ENCODE measurements at places on chromosomes 11 and 22.
A peak's percentile ranks its signal among the peaks of the same experiment; 100 is the strongest.

DNA sequence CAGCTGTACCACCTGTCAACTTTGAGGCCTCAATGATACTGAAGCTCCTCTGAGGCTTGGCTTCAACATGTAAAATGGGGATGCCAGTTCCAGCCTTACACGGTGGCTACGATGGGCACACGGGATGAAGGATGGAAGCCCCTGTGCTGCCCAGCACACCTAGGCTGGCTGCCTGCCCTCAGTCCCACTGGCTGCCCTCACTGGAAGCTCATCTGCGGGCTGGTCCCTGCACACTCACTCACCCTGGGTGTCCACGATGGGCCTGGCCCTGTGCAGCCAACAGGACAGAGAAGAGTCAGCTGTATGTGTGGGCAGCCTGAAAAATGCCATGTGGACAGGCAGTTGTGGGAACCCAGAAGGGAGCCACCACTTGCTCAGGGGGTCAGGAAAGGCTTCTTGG is 2.2 kb downstream of the YIF1A start:
- no peak for DNase-seq

DNA sequence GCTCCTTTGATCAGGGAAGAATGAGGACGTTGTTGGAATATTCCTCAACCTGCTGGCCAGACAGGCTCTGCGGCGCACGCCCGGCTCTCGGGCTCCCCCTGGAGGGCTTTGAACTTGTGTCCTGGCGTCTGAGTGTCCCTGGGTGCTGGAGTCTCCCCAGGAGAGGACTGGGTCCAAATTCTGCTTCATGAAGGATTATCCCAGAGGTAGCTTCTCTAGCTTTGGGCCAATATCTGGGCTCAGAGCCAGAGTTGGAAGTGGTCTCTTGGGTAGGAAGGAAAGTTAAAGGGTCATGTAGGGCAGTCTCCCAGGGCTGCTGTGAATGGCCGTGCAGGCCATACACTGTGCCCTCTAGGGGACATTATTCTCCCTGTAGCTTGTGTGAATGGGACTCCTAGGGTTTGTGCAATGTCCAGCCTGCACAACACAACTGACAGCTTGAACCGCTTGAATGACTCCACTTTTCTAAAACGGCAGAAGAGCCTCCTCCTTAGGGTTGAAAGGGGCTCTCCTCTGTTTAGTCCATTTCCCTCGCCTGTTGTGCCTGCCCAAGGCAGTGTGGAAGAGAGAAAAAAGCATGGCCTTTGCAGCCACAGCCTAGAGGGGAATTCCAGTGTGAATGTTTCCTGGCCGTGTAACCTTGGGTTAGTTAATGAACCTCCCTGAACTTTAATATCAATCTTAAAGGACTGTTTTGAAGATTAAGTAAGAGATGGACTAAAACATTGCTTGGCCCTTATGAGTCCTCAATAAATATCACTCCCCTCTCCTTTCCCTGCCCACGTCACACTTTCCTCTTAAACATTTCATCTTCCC is 111.2 kb upstream of the THY1 start:
- DNase-seq: peak; percentile 94

GRCh38 chr11:74097686-74098237 is 73.0 kb downstream of the C2CD3 start:
- DNase-seq: no peak

GRCh38 chr22:36405221-36405661 is 17.5 kb upstream of the MYH9 start:
- no peak for DNase-seq

GRCh38 chr11:45881708-45882368 is 3.6 kb upstream of the MAPK8IP1 start:
- no peak for DNase-seq

GRCh38 chr11:553083-553987 is 7.2 kb downstream of the LMNTD2 start:
- DNase-seq: no peak

DNA sequence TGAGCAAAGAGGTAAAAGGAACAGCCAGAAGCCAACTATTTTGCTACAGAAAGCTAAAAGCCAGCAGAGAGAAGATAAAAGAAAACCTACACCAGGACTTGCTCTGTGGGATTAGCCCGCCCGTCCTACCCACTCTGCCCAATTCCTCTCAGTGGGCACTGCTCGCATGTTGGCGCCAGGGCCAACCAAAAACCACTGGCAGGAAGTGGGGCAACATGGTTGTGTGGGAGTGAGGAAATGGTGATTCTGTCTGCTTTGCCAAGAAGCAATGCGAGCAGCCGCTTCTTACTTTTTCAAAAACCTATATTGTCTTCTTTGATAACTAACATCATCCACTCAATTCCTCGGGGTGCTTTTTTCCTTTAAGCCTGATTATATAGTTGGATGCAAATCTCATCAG is 14.2 kb upstream of the APOA1 start:
- no peak for DNase-seq

GRCh38 chr11:105754716-105755115 is 144.8 kb downstream of the GRIA4 start:
- no peak for DNase-seq
